Activated CD4-positive, alpha-beta T cell treated with anti-CD3 and anti-CD28 coated beads, Interleukin-2, Interleukin-4, amounts not matched to agents 100 ng/mL and 50 ng/mL, durations not matched to agents 16 hours and 8 hours (primary cell): ENCODE measurements at places on chromosomes 13 and 19.

DNA sequence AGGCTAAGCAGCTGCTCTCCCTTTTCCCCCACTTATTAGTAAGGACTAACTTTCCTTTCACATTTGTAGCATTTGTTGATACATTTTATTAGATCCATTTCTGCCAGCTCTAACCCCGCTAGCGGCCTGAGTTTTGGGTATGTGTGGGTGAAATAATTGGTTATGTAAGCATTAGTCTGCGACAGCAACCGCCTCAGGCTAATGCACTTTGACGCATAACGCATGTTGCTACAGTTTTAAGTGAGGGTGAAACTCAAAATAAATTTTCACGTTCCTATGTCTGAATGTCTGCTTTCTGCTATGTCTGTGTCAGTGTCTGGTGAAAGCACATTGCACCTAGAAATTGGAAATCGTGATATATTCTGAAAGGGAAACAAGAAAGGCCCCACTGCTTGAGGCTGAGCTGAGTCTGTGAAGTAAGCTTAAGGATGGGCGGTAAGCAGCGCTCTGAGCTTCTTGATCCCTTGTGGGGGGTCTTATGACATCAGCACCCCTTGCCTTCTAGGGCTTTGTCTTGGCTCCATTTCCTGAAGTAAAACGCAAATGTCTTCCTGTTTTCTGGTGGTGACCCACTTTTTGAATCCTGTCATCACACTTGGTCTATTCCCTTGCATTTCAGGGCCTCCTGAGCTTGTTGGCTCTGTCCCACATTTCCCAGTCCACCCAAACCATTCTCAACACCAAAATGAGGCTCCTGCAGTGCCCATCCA, 648.3 kb upstream of the ARGLU1 start:
- DNase-seq = no peak

DNA sequence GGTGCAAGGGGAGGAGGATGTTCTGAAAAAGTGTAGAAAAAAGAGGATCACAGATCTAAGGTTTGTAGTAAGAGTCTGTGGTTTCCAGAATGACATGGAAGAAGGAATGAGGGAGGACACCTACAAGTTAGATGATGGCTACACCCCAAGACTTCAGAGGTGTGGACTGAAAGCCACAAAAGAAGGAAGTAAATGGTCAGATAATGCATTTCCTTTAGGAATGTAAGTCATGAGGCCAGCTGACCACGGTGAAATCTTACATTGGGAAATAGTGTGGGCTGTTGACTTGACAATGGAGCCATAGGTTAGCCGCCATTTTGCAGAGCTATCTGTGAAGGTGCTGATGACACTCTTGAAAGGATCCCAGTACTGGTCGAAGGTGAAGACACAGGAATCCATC, 25.3 kb upstream of the FBXO27 start:
- no peak for DNase-seq

DNA sequence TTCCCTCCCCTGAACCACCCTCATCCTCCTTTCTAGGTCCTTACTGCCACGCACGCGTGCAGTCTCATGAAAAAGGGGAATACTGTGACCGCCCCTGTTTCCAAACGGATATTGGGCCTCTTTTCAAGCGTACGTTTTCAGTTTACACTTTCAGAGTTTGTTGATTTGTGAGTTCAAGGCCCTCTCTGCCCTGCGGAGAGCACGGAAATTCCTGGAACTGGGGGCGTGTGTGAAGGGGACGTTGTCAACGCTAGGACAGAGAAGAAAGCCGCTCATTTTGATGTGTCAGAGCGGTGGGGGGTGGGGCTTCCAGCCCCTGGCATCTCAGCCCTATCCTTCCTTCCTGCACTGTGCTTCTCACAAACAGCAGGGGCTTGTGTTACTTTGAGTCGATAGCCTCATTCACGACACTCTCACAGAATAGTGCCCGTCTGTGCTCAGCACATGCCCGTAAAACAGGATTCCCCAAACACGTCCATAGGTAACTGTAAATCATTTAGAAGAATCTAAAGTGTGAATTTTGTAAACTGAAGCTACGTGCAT, 137.6 kb upstream of the PEG3 start:
- no peak for DNase-seq

DNA sequence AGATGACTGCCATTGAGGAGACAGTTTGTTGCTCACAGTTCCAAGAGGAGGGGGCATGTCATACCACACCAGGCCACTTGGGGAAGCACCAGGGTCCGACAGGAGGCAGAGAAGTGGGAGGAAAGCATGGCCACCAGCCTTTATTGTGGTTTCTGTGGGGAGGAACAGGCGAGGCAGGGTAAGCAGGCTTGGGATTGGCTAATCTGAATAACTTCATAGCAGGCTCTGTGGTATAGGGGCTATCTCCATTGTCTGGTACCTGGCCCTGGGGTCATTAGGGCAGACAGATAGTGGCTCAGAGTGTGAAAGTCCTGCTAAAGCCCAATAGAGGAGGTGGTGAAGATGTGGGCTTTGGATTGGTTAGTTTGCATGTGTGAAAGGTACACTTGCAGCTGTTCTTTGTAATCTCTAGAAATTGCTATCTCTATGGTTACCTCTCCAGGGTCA, 35.5 kb downstream of the CBY2 start:
- DNase-seq = peak; percentile 23

- no peak for DNase-seq
These were observed 271.7 kb upstream of the EDNRB start for GRCh38 chr13:78190296-78190695.

DNA sequence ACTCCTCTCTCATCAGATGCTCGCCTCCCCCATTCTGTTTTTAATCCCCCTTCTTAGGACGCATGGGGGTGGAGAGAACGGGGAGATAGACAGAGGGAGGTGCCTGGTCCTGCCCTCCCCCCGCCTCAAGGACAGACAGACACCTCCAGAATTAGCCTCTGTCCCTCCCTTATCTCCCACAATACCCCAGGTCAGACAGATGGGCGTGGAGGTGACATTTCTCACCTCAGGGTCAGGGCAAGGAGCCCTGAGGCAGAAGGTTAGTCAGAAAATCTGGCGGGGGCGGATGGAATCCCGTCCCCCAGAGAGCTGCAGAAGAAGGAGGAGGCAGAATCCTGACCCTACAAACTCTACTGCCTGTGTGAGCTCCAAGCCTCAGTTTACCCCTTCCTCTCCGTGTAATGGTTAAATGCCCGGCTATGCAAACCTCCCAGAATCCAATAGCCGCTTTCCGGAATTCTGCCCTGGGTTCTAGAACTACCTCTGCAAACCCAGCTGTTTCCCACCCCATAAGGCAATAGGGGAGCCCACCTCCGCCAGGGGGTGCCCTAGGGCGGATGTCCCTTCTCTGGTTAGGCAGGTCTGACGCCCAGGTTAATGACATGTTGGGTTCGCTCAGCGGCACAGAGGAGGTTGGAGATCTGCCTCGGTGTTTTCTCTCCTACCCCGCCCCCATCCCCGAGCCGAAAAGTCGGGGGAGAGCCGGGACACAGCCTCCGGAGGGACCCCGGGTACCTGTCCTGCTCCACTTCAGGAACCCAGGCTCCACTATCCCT, 900 bp downstream of the PPP1R13L start:
- peak; percentile 69 for DNase-seq

- no peak for DNase-seq
These were observed 34.7 kb downstream of the PHF11 start for GRCh38 chr13:49530457-49530856.

DNA sequence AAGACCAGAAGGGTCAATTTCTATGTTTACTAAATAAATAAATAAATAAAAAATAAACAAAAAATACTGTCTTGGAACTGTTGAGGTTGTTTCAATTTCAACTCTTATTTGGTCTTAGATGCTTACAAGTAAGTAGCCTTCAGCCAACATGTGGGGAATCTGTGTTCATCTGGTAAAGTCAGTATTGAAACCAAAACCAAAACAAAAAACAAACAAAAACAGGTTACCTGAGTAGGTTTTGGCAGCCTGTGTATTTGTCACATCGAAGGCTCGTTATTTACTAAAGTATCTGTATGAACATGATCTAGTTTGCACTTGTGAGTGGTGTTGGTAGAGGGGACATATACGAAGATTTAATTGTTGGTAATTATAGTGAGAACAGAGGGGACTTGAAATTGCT, 471.5 kb downstream of the SLITRK5 start:
- no peak for DNase-seq

GRCh38 chr19:12774588-12775555, at the start of gene HOOK2:
Gene HOOK2 (minus strand): TSS chr19:12775552. CDS start chr19:12775449, 103 bp downstream.
- DNase-seq = no peak

DNA sequence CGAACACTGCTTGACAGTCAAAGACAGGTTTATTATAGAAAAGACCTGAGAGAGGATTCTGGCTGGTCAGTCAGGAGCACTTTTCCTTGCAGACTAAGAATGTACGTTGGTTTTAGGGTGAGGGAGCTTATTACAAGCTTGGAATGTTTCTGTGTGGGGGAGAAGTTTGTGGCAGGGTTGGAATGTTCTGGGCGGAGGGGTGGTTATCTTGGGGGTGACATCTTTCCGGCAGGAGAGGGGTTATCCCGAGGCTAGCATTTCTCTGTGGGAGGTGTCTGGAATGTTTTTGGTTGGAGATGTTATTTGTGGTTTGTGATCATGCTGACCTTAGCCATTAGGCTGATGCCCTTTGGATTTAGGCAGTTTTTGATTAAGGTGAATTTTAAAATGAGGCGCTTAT, 61.8 kb downstream of the ZNF136 start:
- no peak for DNase-seq

- peak; percentile 59 for DNase-seq
These were observed 6.0 kb upstream of the WDR88 start for GRCh38 chr19:33125929-33126388.

DNA sequence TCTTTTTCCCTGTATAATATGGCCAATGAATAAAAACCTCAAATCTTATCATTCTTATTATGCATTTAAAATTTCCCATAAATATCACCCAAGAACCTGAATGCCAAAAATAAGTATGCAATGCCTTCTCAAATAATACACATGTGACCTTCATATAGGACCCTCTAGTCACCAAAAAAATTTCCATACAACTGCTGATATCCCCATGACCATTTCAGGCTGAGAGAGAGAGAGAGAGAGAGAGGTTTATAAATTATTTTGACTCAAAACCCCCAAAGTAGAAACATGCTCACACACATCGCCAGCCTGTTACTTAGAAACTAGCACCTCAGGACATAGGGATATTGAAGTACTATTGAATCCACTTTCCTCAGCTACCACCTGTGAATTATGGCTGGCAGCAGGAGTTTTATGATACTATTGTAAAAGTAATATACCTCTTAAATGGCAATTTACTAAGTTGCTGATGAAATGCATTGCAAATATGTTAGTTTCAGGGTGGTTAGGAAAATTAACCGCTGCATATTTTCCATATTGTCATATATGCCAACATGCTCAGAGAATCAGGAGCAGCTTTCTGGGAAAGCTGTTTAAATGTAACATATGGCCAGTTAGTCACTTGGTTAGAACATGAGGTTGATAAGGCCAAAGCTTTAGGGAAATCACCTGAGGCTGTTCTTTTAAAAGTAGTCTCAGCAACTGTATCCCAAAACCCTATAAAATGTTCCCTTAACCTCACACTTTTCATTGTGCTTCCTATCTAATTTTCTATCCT, 230.8 kb downstream of the DCT start:
- DNase-seq = no peak

- no peak for DNase-seq
These were observed 830.6 kb upstream of the SLITRK5 start for GRCh38 chr13:86840250-86841191.

- no peak for DNase-seq
These were observed 5.8 kb downstream of the NDUFB7 start for GRCh38 chr19:14565765-14566711.

DNA sequence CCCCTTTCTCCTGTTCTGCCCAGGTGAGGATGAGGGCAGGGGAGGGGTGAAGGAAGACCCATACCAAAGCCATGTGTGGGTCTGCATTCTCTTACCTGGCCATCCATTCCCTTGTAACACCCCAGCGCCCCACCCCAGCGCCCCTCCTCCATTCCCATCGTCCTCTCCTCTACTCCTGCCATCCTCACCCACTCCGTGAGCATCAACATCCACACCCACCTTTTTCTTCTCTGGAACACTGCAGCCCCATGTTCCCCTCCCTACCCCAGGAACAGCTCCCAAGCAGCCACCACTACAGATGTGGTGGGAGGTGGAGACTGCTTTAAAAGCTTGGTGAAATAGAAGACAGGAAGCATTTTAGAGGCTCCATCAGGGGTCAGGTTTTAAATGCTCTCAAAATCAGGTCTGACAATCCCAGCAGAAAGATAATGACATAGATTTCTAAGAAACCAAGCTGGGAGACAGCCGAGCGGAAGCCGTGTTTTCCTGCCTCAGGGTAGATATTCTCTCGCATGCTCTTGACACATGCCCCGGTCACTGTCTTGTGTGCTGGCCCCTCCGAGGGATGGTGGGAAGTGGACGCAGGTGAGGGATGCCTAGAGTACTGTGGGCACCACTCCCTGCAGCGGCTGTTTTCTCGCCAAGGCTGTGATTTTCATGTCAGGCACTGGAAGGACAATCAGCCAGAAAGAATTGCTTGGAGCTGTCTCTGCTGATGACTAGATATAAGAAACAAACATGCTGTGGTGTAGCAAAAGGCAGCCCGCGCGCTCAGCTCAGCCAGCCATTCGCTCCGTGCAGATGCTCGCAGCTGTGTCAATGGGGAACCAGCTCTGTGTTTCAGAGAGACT, 9.8 kb downstream of the MEDAG start:
- no peak for DNase-seq

DNA sequence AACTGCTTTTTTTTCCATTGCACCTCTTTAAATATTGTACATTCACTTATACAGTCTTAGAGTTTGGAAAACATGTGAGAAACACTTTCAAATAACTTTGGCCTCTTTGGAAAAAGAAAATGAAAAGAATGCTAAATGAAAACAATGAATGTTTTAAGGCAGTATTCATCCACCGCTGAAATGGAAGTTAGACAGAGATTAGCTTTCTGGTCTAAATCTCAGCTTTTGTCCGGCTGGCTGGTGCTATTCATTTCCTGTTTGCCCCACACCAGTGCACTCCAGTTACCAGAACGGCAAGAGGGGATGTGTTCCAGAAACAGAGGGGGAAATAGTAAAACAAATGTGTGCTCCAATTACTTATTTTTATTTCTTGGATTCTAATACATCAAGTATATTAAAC, 1201.3 kb downstream of the EFNB2 start:
- DNase-seq = no peak

DNA sequence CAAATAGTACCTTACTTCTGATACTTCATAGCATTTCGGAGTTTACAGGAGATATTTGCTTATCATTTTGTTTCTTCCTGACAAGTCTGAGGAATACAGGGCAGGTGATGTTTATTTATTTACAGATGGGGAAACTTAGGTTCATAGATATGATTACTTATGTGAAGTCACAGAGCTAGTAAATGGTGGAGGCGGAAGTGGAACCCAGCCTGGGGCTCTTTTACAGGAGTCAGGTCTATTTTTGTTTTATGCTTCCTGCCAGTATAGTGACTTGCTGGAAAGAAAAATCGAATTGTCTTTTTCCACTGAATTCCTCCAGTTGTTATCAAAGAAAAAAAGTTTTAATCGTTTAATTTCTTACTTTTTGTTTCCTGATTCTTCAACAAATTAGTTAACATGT, 66.5 kb downstream of the DGKH start:
- no peak for DNase-seq

- no peak for DNase-seq
These were observed 283.1 kb downstream of the KLF12 start for GRCh38 chr13:73851104-73851503.
